ENCODE measurements at places on chromosomes 4 and X. TPM values are rescaled to one million over a fixed set of nuclear protein-coding genes. Genes with fewer than 3 reads are reported as not detected.

- no peak for DNase-seq
Measured at GRCh38 chr4:128354205-128354821, 66.7 kb upstream of the PGRMC2 start.

- DNase-seq = peak; percentile 56
Measured at GRCh38 chr4:101169044-101170014, 178.0 kb downstream of the PPP3CA start.

- no peak for DNase-seq
Measured at GRCh38 chrX:94435799-94436198, 761.8 kb downstream of the FAM133A start.

Gene ERCC6L
- 4.0 TPM for total RNA-seq

Data from tongue (tissue), 3 donors.